Heart left ventricle (tissue), 16 donors: ENCODE measurements at places on chromosomes 16 and 17.

- H3K27ac ChIP-seq: no peak overlapping the region
- no peak for DNase-seq
- H3K4me3 ChIP-seq: no peak overlapping the region
- no peaks in the 10 kb centered on the region for H3K36me3 ChIP-seq
Measured at GRCh38 chr16:48627148-48627547, 17.2 kb upstream of the N4BP1 start.

- DNase-seq: no peak
- H3K4me1 ChIP-seq: peaks cover 6% of the 10 kb centered on the region
- peaks cover 13% of the 10 kb centered on the region for H3K36me3 ChIP-seq
- H3K4me3 ChIP-seq: no peak overlapping the region
Measured at GRCh38 chr17:80750263-80750662, 205.6 kb downstream of the RPTOR start.

GRCh38 chr16:11030990-11031510 is 86.7 kb downstream of the CLEC16A start:
- DNase-seq: no peak
- no peaks in the 10 kb centered on the region for H3K27me3 ChIP-seq
- H3K4me1 ChIP-seq: peaks cover 31% of the 10 kb centered on the region
- H3K36me3 ChIP-seq: peaks cover 13% of the 10 kb centered on the region
- H3K27ac ChIP-seq: no peak overlapping the region

- no peak for DNase-seq
- H3K4me3 ChIP-seq: no peak overlapping the region
- no peaks in the 10 kb centered on the region for H3K36me3 ChIP-seq
- no peaks in the 10 kb centered on the region for H3K4me1 ChIP-seq
- H3K27me3 ChIP-seq: no peaks in the 10 kb centered on the region
Measured at GRCh38 chr16:17691106-17691898, 220.5 kb upstream of the XYLT1 start.

DNA sequence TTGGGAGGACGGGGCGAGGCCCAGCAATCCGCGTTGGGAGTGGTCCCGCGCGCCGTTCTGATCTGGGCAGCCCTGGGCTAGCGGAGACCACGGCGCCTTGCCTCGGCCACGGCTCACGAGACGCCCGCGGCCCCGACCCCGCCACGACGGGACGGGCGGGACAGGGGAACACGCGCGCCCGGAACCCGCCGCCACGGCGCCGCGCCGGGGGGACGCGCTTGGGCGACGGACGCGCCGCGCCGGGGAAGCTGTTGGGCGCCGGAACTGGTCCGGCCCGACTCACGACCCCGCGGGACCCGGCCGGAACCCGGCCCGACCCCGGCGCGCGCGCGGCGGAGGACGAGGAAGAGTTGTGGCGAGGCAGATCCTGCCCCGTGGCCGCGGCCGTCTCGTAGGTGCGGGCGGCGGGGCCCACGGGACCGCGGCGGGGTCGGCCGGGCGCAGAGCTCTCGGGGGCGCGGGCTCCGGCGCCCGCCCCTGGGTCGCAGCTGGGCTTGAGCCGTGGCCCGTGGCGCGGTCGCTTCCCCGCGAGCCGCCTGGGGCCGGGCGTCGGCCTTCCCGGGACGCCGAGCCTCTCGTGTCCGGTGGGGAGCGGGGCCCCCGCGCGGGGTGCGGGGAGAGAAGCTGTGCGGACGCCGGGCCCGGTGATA is at the start of gene ACSF3:
Gene ACSF3 (plus strand): TSS at position 251 of the 650 bp plus-strand sequence. CDS start 6,830 bp downstream, outside the sequence.
- H3K36me3 ChIP-seq: peaks cover under 1% of the 10 kb centered on the region
- H3K27ac ChIP-seq: peak within 1 kb of the TSS; percentile 77
- H3K4me3 ChIP-seq: peak within 1 kb of the TSS; percentile 85
- DNase-seq: peak; percentile 76
